HS-5 (cell line): ENCODE measurements at places on chromosomes 12 and 14.

- DNase-seq = no peak
Observed at GRCh38 chr12:38056701-38057689, 259.6 kb upstream of the ALG10B start.

DNA sequence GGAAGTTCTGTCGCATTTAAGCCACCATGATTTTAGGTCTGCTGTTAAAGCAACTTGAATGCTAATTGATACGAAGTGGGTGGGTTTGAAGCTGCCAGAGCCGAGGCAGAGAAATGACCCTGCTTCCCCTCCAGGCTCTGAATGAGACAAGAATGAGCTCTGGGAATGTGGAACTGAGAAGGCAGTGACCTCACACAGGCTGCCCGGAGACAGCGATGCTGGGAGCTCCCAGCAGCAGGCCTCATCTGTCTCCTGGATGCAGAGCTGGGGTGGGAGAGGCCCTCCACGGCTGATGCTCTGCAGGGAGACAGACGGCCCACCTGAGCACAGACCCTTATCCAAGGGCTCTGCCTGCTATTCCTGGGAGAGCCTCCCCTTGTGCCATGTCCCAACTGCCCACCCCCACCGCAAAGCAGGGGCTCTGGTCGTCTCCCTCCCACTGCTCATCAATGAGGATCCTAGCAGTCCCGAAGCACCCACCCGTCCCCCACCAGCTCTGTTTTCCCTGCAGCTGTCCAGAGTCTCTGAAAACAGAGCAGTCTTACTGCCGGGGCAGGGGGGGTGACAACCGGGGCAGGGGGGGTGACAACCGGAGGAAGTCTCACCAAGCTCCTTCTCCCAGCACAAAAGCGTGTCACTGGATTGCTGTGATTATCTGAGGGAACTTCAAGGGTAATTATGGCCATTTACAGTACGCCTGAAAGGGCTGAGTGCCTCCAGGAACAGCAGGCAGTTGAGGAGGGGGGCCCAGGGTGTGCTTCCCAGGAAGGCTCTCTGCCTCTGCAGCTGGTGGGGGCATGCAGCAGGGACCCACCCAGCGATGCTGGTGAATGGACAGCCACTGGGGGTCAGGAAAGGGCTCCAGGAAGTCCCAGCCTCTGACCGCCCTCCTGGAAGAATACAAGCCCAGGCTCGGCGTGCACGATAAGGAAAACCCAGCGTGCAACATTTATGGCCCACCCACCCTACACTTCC, 67.8 kb downstream of the CHGA start:
- no peak for DNase-seq

DNA sequence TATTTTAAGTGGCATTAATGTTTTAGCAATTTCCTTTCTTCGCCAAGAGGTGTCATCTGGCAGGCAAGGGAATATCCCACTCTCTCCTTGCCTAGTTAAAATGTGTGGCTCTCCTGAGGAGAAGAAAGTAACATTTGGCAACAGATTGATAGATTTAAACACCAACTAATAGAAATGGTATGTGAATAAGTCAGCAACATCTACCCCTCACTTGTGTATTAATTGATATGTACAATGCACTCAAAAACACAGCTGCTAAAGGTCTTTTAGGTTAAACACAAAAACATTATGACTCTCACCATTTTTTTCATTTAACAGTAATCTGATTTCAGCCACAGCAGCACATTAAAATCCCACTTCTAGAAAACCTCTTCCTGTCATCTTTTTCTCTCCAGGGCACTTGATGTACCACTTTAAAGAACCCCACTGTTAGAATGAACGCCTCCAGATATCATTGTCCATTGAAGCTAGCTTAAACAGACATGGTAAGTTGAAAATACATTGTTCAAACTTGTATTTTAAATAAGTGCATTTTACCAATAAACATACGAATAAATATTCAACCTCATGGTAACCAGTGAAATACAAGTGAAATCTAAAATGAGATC, 151.7 kb downstream of the RPAP3 start:
- DNase-seq = no peak

DNA sequence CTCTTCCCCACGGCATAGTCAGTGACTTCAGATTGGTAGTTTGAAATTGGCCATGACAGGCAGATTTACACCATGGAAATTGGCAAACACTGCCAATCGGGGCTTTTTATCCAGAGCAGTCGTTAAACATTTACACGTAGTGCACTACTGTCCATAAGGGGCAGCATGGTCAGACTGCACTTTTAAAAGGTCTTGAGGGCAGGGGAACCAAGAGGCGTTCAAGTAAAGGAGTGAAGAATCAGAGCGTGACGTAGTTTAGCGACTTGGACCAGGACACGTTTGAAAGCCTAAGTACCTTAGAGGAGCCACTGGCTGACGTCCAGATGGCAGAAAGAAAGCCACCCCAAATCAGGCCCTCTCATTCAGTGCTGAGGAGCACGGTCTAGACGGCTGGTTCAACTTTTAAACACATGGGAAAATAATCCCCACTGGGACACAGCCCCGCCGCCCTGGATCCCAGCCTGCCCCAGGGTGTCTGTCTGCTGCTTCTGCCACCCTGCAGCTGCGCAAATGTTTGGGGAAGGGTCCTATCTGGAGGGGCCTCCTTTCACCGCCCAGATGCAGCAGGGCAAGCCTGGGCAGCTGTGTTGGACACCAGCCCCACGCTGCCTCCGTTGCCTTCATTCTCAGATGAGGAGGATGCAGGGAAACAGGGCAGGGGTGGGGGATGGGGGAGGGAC, 52.5 kb upstream of the PPP2R5C start:
- DNase-seq = no peak

DNA sequence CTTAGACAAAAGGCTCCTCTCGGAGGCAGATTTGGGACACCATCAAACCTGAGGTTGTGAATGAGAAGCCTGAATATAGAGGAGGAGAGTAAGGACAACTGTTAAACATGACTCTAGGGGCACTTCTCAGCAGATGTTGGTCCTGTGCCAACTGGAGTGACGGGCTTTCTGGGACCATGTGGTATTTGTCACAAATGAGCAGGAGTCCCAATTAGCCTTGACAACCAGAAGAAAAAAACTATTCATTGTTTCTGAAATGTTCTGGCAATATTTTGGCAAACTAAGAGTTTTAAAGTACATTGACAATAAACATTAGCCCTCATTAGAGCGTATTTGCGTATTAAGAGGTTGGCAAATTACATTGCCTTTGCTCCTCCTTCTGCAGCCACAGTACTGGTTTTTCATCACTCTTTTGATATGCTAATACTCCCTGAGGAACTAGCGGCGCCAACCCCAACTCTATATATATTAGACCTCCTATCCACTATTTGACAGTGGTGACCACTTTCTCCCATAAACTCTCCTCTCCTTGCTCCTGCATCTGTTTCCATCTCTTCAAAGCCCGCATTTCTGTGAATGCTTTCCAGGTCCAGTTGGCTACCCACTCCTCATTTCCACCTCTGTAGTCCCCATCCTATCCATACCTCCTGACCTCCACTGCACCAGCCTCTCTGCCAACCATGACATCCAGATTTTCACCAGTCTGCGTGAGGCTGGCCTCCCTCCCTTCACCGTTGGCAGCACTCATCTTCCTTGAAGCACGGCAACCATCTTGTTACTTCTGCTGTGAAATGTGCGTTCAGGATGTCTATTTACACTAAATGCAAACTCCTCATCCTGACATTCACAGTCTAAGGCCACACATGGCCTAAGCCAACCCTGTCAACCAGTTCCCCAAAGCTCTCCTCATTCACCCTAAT, 100.7 kb downstream of the ZFC3H1 start:
- DNase-seq = no peak

GRCh38 chr12:728781-729180, 23.6 kb upstream of the WNK1 start:
- no peak for DNase-seq

- DNase-seq = no peak
Observed at GRCh38 chr14:81433378-81433777, 33.3 kb upstream of the STON2 start.

- no peak for DNase-seq
Observed at GRCh38 chr12:49503674-49504180, 35.1 kb upstream of the KCNH3 start.

DNA sequence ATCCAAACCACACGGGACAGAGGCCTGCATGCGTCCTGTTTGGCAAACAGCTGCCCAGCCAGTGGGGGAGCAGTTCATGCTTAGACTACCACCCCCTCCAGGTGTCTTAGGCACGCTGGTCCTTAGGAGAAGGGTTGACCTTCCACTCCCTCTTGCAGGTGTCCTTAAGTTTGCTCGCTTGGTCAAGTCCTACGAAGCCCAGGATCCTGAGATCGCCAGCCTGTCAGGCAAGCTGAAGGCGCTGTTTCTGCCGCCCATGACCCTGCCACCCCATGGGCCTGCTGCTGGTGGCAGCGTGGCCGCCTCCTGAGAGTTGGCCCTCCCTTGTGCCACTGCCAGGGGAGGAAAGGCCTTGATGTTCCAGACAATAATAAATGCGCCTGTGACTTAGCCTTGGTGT, 1.8 kb downstream of the C12orf57 start:
- DNase-seq = no peak

GRCh38 chr14:104913435-104913834, 11.2 kb upstream of the PLD4 start:
- DNase-seq = no peak

DNA sequence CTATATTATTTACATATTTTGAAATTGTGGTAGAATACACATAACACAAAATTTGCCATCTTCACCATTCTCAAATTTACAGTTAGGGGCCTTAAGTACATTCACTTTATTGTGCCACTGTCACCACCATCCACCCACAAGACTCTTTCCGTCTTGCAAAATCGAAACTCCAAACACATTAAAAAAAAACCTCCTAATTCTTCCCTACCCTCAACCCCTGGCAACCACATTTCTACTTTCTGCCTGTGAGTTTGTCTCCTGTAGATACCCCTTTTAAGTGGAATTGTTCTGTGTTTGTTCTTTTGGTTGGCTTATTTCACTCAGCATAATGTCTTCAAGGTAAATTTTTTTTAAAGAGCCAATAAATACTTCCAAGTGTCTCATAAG, 31.6 kb upstream of the AMIGO2 start:
- DNase-seq = no peak

DNA sequence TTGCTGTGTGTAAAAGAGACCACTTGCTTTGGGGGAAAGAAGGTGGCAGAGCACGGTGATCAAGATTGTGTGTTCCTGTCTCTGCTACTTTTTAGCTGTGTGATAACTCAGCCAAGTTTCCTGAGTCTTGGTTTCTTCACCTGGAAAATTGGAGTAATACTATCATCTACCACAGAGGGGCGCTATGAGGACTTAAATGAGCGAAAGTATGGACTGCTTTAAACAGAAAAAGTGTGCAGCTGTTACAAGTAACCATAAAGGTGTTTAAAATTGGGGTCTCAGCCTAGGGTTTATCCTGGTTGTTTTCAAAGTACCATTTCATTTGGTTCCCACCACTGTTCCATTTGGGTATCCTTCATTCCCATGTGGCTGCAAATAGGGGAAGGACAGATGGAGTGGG, 65.9 kb upstream of the WSCD2 start:
- DNase-seq = no peak

DNA sequence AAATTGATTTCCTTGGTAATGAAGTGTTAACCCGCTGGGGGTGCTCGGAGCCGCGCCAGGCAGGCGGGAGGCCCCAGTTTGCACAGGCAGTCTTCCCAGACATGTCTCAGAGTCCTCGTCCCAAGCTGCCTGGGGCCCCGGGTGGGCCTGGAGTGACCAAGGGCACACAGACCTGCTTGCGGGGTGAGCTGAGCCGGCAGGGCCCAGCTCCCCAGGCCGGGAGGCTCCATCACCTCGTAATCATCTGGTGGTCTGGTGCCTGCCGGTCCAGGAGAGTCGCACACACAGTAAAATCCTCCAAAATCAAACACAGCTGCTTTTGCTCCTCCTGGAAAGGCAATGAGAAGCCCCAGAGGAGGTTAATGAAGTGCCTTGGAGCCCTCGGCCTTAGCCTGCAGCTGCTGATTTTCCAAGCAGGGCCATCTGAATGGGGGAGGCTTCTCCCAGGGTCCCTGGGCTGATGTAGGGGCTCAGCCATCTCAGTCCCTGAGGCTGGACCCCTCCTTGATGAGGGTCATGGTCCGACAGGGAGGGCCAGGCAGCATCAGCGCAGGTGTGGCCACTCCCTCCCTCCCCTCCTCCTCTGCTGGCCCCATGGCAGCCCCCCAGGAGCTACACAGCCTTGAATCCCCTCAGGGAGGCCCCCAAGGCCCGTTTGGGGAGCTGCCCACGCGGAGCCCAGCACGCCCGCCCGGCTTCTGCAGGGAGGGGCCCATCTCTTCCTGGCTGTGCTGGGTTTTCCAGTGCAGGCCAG, 39.4 kb upstream of the FBRSL1 start:
- DNase-seq = no peak

DNA sequence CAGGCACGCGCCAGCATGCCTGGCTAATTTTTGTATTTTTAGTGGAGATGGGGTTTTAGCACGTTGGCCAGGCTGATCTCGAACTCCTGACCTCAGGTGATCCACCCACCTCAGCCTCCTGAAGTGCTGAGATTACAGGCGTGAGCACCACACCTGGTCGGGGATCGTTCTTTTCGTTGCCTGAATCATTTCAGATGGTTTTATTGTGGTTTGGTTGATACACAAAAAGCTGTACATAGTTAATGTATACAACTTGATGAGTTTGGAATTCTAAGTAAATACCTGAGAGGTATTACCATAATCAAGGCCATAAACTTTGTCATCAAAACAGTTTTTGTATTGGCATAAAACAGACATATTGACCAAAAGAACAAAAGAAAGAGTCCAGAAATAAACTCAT, 63.3 kb downstream of the RIC8B start:
- no peak for DNase-seq

- no peak for DNase-seq
Observed at GRCh38 chr12:42039577-42039976, 105.1 kb downstream of the GXYLT1 start.

DNA sequence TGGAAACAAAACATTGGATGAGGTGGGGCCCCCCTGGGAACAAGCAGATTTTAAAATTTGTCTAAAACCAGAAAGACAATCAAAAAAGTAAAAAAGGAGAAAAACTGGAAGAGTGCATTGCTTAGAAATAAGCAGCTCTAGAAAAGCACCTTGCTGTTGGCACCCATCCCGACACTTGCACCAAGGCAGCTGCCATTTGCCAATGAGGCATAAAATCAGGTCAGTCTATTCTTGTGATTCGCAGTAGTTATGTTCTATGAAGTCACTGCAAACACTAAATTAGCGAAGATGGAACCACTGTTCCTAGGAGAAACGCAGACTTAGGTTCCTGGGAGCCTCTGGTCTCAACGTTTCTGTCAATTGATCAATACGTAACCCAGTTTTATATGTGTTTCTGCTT, 16.2 kb downstream of the VPS33A start:
- no peak for DNase-seq

DNA sequence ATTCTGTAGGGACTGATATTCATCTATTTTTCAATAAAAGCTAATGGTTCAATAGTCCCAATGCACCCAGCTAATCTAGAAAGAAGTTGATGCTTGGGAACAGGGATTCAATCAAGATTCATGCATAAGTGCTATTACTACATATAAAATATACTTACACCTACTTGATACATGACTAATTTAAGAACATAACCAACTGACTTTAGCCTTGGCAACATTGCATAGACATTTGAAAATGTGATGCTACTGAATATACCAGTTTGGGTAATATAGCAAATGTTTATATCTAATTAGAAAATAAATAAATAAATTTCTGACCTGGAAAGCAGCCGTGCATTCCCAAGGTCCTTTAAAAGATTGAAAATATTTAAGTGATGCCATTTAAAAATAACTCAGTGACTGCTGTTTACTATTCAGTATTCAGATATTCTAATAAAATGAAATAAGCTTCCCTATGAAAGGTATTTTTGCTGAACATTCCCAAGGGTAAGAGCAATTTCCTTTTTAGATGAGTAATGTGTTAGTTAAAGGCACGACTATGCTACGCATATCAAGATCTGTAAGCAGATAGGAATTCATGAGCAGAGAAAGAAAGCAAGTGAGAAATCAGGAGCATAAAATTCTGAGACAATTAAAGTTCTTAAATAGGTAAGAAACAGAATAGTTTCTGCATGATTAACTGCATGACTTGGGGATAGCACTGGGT, 160.6 kb upstream of the SYT1 start:
- DNase-seq = peak; percentile 86
